Gastroesophageal sphincter (tissue), 4 donors: ENCODE measurements at places on chromosomes 5 and 9. TPM values are rescaled to one million over a fixed set of nuclear protein-coding genes. Genes with fewer than 3 reads are reported as not detected.

- ATAC-seq = no peak
Observed at GRCh38 chr5:101539315-101539714, 636.2 kb upstream of the ST8SIA4 start.

- peak; percentile 6 for ATAC-seq
Observed at GRCh38 chr5:170330568-170331054, 33.0 kb upstream of the LCP2 start.

DNA sequence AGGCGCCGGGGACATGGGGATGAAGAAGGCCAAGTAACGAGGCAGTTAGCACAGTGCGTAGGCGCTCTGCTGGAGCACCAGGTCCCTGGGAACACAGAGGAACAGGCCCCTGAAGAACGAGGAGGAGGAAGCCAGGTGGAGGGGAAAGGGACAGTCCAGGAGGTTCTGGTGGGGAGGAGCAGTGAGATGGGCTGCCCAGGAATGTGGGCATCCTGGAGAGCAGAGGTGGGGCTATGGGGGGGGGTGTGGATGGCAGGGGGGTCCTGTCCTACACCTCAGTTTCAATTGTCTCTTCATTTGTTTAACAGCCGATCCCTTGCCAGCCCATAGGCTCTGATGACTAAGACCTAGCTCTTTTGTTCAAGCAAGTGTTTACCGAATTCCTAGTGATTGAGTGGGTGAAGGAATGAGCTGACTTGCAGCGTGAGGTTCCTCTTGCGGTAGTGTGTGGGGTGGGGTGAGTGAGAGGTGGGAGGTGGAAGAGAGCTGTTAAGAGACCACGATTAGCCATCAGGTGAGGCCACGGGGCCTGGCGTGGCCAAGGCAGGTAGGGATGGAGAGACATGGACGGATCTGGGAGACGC, 8.4 kb upstream of the PHYHD1 start:
- no peak for ATAC-seq

GRCh38 chr5:10306114-10306513, 1.6 kb downstream of the CMBL start:
- no peak for ATAC-seq

DNA sequence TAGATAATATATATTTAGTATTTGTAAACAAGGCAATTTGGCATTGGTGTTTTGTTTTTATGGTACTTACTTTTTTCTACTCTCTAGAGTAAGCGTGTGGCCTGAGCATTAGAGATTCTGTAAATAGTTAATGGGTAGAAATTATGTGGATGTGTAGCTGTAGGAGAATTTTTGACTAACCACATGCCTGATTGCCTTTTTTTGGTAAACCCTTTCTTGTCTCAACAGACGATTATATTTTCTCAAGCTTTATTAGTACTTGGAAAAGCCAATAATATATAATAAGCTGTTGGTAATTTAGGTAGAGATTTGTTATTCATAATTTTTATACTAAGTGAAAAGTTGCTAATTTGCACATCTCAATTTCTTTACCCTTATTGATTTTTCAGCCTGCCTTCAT, 76.8 kb downstream of the FCHO2 start:
- ATAC-seq = no peak

- no peak for ATAC-seq
Observed at GRCh38 chr5:158456756-158457155, 597.8 kb upstream of the CLINT1 start.

The IFNE gene
- not detected for total RNA-seq

DNA sequence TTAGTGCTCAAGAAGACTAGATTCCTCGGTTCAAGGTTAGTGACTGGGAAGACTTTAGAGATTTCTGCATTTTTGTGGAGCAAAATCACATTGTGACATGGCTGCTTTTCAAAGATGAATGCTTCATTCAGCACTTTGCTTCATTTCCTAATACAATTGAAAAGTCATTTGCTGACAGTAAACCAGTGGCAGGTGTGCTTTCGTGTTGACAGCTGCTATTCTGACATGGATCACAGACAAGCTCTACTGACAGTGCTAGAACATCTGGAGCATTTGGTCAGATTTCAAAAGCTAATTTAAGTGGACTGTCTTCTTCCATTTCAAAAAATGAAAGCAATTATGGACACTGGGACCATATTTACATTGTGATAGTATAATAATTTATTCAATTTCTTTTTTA, 1060.1 kb downstream of the PTPRD start:
- no peak for ATAC-seq

- ATAC-seq = peak; percentile 51
Observed at GRCh38 chr9:75962013-75962661, 71.7 kb downstream of the PCSK5 start.

The OR1Q1 gene
- total RNA-seq = not detected
